ENCODE measurements at places on chromosomes 13 and 19. TPM values are rescaled to one million over a fixed set of nuclear protein-coding genes. Genes with fewer than 3 reads are reported as not detected.
A peak's percentile ranks its signal among the peaks of the same experiment; 100 is the strongest.

DNA sequence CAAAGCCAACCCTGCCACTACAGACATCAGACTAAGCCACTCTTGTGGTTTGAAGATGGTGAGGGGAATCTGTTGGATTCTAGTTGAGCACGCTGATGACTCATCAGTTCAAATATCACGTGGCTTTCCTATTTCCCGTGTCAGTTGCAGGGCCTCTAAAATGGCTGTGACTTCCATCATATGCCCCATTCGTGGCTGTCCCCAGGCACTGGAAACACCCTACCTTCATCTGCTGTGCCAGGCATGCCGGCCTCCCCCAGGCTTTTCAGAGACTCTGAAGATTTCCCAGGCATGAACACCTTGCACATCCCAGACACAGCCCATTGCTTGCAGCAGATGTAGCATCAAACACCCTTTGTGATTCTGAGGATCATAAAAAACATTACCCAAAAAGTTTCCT lies 659.9 kb downstream of the UQCRFS1 start:
- no peak for DNase-seq
- H3K4me3 ChIP-seq: no peak overlapping the region
- H3K27ac ChIP-seq: no peak overlapping the region
- H3K36me3 ChIP-seq: no peaks in the 10 kb centered on the region

DNA sequence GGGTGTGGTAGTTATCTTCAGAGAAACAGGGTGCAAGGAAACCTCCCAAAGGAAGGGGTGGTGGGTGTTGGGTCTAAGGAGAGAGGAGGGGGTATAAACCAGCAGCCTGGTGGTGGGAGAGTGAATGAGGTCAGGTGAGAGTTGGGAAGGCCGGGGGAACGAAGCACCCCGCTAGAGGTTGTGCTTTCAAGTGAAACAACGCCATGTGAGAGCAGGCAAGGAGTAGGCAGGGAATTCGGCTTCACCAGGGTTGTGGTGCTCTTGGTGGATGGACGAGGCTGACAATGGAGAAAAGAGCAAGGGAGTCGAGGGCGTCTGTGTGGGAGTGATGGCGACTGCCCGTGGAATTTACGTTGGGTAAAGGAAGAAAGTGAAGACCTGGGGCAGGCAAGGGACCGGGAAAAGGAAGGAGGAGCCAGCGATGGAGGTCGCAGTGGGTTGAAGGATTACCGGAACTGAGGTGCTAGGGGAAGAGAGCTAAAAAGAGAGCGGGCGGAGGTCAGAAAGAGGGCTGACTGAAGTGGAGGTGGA lies 2.1 kb upstream of the MLNR start:
- DNase-seq: no peak
- peaks cover 66% of the 10 kb centered on the region for H3K27me3 ChIP-seq
- H3K4me1 ChIP-seq: peaks cover 30% of the 10 kb centered on the region

- no peak for DNase-seq
- no peak overlapping the region for H3K4me3 ChIP-seq
- H3K27me3 ChIP-seq: no peaks in the 10 kb centered on the region
Observed at GRCh38 chr13:114144606-114145244, 12.3 kb upstream of the RASA3 start.

GRCh38 chr13:40187324-40187795 lies 479.1 kb downstream of the FOXO1 start:
- DNase-seq: no peak
- no peaks in the 10 kb centered on the region for H3K36me3 ChIP-seq
- H3K27ac ChIP-seq: no peak overlapping the region
- no peak overlapping the region for H3K4me3 ChIP-seq
- H3K27me3 ChIP-seq: peaks cover 9% of the 10 kb centered on the region

DNA sequence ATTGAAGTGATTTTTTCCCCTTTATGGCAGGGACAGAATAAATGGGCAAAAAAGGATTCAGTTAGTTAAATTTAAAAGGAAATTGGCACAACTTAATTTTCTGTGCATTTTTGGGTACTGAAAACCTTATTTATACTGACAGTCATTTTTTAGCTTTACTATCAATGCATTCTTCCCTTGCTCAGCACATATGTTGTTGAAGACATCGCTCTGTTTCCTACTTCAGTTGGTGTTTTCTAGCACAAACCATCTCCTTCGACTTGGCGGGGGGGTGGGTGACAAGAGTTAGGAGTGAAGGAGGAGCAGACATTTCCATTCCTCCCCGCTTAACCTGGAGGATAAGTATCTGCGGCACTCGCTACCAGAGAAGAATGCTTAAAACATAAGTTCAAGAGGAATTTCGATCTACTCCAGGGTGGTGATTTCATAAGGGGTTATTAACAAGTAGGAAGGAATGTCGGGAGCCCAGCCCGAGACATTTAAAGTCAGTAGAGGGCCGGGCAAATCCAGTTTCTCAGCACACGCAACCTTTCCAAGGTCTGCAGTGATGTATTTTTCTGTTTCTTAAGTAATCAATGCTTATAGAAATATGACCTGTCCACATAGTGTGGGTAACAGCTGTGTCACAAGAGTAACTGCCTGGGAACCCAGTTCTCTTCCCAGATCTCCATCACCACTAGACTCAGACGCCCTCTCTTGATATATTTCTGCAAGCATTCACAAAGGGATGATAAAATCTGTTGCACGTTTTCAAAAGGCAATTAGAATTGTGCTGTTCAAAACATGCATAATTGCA lies 525.8 kb downstream of the MYO16 start:
- DNase-seq: no peak
- H3K27ac ChIP-seq: no peak overlapping the region

GRCh38 chr19:42311657-42312056 lies 1.5 kb upstream of the TMEM145 start:
- peak overlapping the region; percentile 76 for H3K4me3 ChIP-seq
- H3K27ac ChIP-seq: no peak overlapping the region
- H3K4me1 ChIP-seq: peaks cover 26% of the 10 kb centered on the region
- H3K27me3 ChIP-seq: peaks cover 17% of the 10 kb centered on the region

DNA sequence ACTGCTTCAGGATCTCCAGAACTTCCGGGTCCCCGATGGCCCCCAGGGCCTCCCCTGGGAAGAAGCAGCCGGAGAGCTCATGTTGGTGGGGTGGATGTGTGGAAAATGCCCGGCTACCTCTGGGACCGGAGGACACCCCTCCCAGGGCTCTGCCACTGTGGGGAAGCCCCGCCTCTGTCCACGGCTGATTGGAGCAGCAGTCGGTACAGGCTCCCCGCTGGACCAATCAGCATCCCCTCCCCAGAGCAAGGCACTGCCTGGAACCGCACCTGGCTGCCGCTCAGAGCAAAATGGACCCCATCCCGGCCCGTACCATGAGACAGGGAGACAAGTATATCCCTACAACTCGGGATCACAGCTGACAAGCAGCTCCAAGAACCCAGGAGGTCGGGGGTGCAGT lies 6.4 kb downstream of the DOHH start:
- peaks cover under 1% of the 10 kb centered on the region for H3K4me1 ChIP-seq
- DNase-seq: no peak
- H3K36me3 ChIP-seq: peaks cover 5% of the 10 kb centered on the region
- H3K27me3 ChIP-seq: no peaks in the 10 kb centered on the region

DNA sequence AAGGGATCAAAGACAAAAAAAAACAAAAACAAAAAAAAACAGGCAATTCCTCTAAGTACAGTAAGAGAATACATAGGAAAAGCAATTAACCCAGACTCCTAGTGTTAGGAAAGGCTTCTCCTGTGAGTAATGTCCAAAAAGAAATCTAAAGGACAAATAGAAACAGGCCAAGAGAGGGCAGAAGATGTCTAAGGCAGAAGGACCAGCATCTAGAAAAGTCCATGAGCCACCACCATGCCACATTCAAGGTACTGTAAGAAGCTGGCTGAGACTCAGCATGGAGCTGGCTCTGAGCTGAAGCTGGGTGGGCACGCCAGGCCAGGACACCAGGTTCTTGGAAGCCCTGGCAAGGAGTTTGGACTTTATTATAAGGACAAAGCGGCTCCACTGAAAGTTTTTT lies 118.1 kb upstream of the FRY start:
- H3K27me3 ChIP-seq: peaks cover 6% of the 10 kb centered on the region
- H3K27ac ChIP-seq: no peak overlapping the region
- H3K36me3 ChIP-seq: no peaks in the 10 kb centered on the region
- H3K4me3 ChIP-seq: no peak overlapping the region
- no peak for DNase-seq

DNA sequence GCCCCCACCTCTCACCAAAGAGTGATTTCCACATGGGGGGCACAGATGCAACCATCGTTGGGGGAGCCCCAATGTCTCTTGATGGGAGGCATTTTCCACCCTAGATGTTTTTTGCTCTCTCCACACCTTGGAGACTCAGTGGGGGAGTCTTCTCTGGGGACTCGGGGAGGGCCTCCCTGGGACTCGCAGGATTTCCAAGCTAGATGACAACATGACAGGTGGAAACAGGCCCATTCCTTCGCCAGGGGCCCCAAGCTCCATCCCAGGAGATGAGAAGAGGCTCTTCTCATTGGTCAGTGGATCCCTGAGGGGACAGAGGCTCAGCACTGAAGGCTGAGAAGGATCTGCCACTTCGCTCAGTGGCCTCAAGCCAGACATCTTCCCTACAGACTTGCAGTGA lies 12.7 kb upstream of the KIR2DL4 start:
- no peak for DNase-seq
- no peaks in the 10 kb centered on the region for H3K4me1 ChIP-seq
- H3K36me3 ChIP-seq: peaks cover 7% of the 10 kb centered on the region
- no peak overlapping the region for H3K4me3 ChIP-seq
- no peak overlapping the region for H3K27ac ChIP-seq

GRCh38 chr13:44031555-44031954 lies 151.9 kb downstream of the LACC1 start:
- no peak overlapping the region for H3K27ac ChIP-seq
- DNase-seq: no peak
- no peaks in the 10 kb centered on the region for H3K27me3 ChIP-seq
- H3K36me3 ChIP-seq: peaks cover 2% of the 10 kb centered on the region
- H3K4me1 ChIP-seq: peaks cover 8% of the 10 kb centered on the region

GRCh38 chr13:77637588-77637987 lies 59.9 kb upstream of the SLAIN1 start:
- H3K27ac ChIP-seq: no peak overlapping the region
- no peaks in the 10 kb centered on the region for H3K36me3 ChIP-seq
- H3K27me3 ChIP-seq: no peaks in the 10 kb centered on the region
- H3K4me1 ChIP-seq: peaks cover 12% of the 10 kb centered on the region

GRCh38 chr13:106573284-106573846 lies 5.4 kb upstream of the ARGLU1 start:
- DNase-seq: no peak
- H3K36me3 ChIP-seq: peaks cover 5% of the 10 kb centered on the region
- no peak overlapping the region for H3K4me3 ChIP-seq
- peaks cover 10% of the 10 kb centered on the region for H3K4me1 ChIP-seq

- H3K27me3 ChIP-seq: no peaks in the 10 kb centered on the region
- no peak overlapping the region for H3K27ac ChIP-seq
- H3K36me3 ChIP-seq: peaks cover 4% of the 10 kb centered on the region
- no peaks in the 10 kb centered on the region for H3K4me1 ChIP-seq
Observed at GRCh38 chr13:81540777-81541176, 1199.9 kb upstream of the SPRY2 start.

- H3K4me3 ChIP-seq: no peak overlapping the region
- no peaks in the 10 kb centered on the region for H3K4me1 ChIP-seq
- no peak for DNase-seq
- peaks cover 25% of the 10 kb centered on the region for H3K27me3 ChIP-seq
- no peaks in the 10 kb centered on the region for H3K36me3 ChIP-seq
Observed at GRCh38 chr19:16027528-16027927, 48.8 kb upstream of the TPM4 start.

DNA sequence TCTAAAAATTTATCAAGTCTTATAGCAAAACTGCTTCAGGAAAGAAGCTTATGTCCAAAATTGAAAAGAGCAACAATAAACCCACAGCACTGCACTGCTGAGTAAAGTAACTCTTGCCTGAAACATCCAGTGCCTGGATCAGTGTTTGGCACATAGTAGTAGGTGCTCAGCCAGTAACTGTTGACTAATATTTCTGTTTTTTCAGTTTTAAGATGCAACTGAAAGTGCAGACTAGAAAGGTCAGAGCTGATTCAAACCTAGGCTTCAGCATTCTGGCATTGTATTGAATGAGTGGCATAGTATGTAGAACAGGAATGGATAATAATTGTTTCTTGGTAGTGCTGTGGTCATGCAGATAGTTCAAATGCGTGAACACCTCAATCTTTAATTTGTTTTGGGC lies 67.6 kb downstream of the UBL3 start:
- DNase-seq: no peak
- H3K4me1 ChIP-seq: peaks cover 3% of the 10 kb centered on the region
- H3K27ac ChIP-seq: no peak overlapping the region
- H3K4me3 ChIP-seq: no peak overlapping the region

DNA sequence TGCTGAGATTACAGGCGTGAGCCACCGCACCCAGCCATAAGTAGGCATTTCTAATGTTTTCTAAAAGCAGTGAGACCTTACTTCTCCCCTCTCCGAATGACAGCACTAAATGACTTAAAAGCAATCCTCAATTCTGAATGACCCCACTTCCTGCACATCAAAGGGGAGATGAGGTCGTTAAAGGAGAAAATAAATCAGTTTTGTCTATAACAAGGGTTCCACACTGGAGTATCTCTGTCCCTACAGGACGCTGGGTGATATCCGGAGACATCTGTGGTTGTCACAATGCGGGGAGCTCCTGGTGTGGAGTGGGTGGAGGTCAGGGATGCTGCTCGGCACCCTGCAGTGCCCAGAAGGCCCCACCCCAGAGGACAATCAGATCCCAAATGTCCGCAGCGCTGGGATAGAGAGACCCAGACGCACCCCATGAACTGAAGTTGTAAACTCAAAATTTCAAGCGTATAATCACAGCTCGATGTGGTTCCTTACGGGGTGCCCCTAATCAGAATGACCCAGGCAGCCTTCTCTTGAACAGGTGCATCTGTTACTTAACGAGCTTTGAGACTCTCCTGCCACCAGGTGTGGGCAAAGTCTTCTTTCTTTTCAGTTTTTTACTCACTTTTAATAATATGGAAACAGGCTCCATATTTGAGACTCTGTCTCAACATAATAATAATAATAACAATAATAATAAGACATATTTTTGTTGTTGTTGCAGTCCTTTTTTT lies 2.9 kb downstream of the GNG7 start:
- H3K27me3 ChIP-seq: peaks cover 38% of the 10 kb centered on the region
- no peaks in the 10 kb centered on the region for H3K36me3 ChIP-seq
- H3K4me1 ChIP-seq: peaks cover 48% of the 10 kb centered on the region
- no peak overlapping the region for H3K27ac ChIP-seq
- no peak for DNase-seq

DNA sequence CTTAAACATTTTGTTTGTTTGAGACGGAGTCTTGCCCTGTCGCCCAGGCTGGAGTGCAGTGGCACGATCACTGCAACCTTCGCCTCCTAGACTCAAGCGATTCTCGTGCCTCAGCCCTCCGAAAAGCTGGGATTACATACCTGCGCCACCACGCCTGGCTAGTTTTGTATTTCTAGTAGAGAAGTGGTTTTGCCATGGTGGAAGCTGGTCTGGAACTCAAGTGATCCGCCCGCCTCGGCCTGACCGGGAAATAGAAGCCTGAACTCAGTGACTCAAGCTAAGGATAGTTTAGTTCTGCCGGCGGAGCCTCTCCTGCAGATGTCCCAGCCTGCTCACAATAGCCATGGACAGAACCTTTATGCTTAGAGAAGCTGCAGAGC lies 53.0 kb upstream of the ZNF254 start:
- H3K27ac ChIP-seq: peak overlapping the region; percentile 100
- DNase-seq: peak; percentile 20
- H3K27me3 ChIP-seq: no peaks in the 10 kb centered on the region
- peaks cover 27% of the 10 kb centered on the region for H3K36me3 ChIP-seq

Gene CCL25
- not detected for total RNA-seq

Gene DCT
- 0.43 TPM for total RNA-seq

Gene TIMM50
- 121 TPM for total RNA-seq

Gene ICAM4
- not detected for total RNA-seq

Gene MEDAG
- total RNA-seq: not detected

Gene PALM3
- 5.2 TPM for total RNA-seq

Gene ETFB
- 42.4 TPM for total RNA-seq

Gene C2CD4C
- total RNA-seq: 6.7 TPM

Gene TEX26
- total RNA-seq: not detected

Gene EDNRB
- 26.8 TPM for total RNA-seq

Gene FUT2
- total RNA-seq: not detected
